ENCODE measurements at places on chromosomes 16 and 17.

GRCh38 chr17:63426041-63426916, 19.8 kb downstream of the CYB561 start:
- DNase-seq: no peak

- DNase-seq: no peak
Observed at GRCh38 chr17:17774009-17774881, 62.5 kb downstream of the SREBF1 start.

DNA sequence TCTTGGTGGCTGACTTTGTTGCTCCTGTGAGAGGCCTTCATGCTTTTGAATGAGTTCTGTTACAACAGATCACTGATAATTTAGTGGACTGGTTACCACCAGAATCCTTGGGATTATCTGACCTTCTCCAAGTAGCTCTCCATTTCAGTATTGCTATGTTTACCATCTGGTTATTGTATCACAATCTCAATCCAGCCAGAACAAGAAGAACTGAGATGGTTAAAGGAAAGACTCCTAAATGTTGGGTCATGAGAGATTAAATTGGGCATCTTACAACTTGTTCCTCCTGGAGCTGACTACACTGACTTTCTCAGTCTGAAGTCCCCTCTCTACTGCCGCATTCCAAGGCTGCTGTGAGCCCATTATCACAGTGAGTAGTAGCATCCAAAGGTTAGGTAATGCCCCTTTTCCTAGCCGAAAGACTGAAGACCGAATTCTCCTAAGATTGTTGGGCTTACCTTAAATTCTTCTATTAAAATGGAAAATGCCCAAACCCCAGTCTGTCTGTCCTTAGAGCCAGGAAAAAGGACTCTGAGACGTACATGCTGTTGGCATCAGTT, 181.7 kb upstream of the TBX2 start:
- DNase-seq: no peak

GRCh38 chr17:66531851-66532295, 229.5 kb downstream of the PRKCA start:
- no peak for DNase-seq

DNA sequence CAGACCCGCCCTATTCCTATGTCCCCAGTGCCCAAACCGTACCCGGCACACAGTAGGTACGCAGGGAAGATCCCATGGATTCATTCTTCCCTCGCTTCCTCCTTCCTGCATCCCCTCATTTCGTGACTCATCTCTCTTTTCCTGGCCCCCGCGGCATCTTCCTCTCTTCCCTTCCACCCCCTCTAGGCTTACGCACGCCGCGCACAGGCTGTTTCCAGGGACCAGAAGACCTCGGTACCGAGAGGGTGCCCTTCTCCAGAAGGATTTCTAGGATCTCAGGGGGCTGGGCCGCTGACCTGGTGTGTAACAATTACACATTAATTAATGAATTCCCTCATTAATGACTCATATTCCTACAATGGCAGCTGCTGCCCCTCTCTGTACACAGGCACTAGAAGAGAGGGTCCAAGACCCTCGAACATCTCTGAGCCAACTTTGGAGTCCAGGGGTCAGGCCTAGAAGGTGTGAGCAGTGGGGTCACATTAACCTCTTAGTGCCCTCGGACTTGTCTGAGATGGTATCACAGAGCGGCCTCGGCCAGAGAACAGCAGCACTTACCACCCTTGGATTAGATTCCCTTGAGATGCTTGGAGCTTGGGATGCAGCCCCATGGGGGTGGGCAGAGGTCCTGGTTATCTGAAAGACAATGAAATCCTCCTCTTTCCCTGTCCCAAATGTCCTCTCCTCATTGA, 16.8 kb upstream of the PLLP start:
- no peak for DNase-seq

DNA sequence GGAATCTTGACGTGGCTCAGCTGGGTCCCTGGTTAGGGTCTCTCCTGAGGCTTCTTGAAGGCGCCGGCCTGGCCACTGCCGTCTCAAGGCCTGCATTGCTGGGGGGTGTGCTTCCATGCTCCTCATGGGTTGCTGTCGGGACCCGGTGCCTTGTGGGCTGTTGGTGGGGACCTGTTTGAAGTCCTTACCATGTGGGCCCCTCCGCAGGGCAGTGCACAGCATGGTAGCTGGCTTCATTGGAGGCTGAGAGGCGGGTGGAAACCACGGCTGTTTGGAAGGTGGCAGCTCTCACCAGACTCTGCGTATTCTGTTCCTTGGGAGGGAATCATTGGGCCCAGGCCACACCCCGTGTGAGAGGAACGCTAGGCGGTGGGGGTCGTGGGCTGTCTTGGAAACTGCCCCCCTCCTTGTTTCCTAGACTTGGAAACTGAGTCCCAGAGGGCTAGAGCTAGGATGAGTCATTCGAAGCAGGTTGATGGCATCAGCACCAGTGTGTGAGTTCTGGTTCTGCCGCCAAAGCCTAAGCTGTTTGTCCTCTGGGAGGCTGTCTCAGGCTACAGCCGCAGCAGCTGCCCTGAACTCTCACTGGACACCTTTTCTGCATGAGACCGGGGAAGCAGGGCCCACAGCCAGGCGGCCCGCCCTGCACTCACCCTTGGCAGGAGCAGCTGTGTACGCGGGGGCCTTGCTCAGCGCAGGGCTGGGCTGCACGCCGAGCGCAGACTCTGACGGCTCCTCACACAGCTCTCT, 35.2 kb downstream of the ZNF750 start:
- no peak for DNase-seq

GRCh38 chr16:831571-832413, 31.3 kb upstream of the GNG13 start:
- DNase-seq: no peak

GRCh38 chr17:64418506-64419339, 28.1 kb upstream of the PECAM1 start:
- DNase-seq: peak; percentile 39

GRCh38 chr16:11224096-11224893, 31.7 kb downstream of the SOCS1 start:
- no peak for DNase-seq

GRCh38 chr17:62014526-62014925, 50.6 kb downstream of the MED13 start:
- DNase-seq: no peak

DNA sequence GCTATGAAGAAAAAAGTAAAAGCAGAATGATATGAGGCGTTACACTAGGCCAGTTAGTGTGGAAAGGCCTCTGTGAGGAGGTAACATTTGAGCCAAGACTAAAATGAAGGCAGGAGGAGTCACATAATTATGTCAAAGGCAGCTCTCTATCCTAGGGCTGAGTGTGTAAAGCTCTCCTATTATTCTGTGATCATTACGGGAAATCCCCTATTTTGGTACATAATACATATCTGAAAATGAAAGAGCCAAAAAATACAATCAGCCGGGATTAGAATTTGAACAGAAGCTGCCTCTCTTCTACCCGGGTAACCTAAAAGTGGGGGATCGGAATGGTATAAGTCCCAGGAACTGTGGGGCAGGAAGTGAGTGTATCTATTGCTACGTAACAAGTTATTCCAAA, 27.1 kb downstream of the HEATR3 start:
- no peak for DNase-seq

DNA sequence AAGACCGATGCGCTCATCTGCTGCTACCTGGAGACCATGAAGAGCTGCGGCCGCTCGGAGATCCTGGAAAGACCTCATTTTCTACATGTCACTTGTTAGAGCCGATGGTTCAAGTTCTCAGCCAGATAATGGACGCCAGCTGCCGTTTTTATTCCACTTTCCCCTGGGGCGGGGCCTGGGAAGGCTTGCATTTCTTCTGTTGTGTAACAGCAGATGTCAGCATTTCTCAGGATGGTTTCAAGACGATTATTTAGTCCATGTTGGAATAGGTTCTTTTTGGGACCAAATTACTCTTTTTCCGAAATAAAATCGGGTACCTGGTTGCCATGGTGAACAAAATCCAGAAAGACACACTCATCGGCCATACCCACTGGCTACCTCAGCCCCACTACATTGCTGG, 1418.3 kb downstream of the CDH11 start:
- no peak for DNase-seq

- no peak for DNase-seq
Observed at GRCh38 chr17:41818024-41818423, 5.2 kb downstream of the FKBP10 start.
